ENCODE measurements at places on chromosomes 1 and 21.

- DNase-seq, result no peak
Measured at GRCh38 chr1:212669102-212669501, 30.5 kb downstream of the BATF3 start.

DNA sequence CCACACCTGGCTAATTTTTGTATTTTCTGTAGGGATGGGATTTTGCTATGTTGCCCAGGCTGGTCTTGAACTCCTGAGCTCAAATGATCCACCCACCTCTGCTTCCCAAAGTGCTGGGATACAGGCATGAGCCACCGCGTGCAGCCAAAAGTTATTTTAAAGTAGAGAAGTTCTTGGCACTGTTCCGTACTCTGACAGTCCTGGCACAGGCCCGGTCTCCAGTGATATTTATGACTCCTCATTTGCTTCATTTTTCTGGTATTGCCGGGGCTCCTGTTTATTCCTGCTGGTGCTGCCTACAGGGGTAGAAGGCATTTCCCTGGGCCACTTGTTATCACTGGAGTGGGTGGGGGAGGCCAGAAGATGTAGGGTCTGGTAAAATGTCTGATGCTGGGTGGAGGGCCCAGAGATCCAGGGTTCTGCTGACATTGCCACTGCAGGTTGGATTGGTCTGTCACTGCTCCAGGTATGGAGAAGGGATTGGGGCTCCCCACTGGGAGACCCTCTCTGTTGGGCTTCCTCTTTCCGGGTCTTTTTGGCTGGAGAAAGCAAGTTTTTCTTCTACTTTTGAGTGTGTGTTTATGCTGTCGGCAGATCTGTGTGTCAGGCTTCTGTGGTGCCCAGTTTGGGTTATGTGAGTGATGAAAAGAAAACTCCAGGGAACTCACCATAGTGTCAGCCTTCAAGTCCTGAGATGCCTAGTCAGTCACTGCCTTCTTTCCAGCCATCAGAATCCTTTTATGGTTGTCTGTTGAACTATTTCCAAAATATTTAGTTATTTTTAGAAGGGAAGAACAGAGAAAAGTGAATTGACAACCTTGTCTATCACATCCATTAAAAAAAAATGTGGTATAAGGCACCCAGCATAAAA is 4.5 kb downstream of the MROH7 start:
- no peak for DNase-seq

DNA sequence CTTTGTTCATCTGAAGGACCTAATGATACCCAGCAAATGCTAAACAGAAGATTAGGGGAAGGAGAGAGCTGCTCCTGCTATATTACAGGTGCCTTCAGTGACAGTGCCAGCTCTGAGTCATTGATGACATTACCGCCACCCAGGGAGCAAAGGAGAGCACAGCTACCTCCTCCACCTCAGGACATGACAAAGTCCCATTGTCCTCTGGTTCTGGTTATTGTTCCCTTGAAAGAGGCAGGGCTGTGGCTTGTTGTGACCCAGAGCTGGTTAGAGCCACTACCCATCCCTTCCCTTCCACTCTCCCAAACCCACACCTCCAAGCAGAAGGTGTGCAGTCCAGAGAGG is 363.5 kb upstream of the DUSP10 start:
- no peak for DNase-seq

GRCh38 chr1:46081619-46082018 is 50.8 kb downstream of the PIK3R3 start:
- DNase-seq, result no peak

- no peak for DNase-seq
Measured at GRCh38 chr1:60911966-60912697, 170.2 kb upstream of the NFIA start.

GRCh38 chr1:63663873-63664272 is 70.7 kb downstream of the PGM1 start:
- no peak for DNase-seq

DNA sequence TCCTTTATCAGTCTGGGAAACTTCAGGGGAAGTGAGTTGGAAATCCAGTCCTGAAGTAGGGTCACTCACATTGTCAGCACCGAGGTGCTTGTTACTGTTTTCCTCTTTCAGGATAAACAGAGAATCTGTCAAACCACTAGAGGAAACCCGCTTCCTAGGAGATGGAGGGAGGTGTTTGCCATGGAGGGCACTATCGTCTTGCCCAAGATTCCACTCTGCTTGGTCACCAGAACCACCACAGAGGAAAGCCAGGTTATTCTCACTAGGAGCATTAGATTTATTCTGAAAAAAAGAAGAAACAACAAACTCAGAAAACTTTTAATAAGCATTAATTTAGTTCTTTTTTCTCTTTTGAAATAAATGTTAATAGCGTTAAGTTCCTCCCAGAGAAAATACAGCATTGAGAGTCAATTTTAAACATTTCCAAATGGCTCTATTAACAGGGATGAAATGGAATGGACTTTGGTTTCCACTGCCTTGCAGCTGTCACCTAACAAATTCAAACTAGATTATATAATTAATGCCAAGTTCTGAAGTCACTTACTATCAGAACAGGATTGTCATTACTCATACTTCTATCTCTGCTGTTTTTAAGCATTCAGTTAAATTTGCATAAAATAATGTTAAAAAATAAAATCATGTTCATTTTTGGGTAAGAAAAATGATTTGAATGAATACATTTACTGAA is 242.8 kb downstream of the CRB1 start:
- DNase-seq, result no peak

Data from CD4-positive, alpha-beta memory T cell (primary cell).